Esophagus squamous epithelium (tissue), 5 donors: ENCODE measurements at places on chromosomes 6 and 20.

DNA sequence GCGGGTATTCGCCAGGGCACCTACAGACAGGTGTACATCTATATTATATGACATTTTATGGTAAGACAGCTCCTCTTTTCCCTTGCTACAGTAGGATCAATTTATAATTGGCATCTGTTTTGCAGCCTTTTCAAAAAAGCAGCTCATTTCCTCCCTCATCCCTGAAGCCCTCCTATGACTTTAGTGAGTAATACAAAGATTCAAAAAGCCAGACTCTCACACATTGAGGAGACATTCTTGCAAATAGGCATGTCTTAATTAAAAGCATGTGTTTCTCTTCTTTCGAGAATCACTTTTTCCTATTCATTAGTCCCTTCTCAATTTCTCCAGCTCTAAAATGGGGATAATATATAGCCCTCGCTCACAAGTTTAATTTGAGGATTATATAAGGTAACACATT, 283.4 kb downstream of the TBC1D7 start:
- DNase-seq, result no peak

DNA sequence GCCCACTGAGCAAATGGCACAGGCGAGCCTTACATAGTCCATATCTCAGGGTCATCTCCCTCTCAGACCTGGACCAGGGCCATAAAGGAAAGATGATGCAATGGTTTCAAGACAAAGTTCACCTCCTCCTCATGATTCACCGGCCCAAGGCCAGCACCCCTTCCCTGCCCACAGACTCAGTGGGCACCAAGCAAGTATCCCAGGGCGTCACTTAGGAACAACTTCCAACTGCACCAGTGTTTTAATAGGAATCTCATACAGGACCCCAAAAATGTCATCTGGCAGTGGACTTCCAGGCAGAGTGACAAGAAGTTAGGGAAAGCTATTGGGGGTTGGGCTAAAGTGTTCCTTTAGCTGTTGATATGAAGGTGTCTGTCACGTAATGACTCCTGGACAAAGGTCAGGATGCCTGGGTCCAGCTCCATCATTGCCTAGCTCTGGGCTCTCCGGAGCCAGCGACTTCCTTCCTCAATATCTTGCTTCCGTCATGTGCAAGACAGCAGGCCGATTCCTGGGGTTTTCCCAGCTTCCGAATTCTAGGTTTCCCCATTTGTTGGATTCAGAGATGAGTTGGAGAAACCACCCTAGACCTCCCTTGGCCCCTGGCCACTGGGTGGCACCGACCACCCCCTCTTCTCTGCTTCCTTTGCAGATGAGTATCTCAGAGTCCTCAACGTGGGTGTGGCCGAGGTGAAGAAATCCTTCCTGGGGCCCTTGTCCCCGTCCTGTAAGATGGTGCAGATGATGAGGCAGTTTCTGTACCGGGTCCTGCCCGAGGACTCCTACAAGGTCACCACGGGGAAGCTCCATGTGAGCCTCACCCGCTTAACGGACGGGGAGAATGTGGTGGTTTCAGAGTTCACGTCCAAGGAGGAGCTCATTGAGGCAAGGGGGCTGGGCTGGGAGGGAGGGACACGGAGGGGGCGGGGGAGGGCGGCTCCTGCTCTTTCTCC, 21.1 kb downstream of the PNPLA1 start:
- DNase-seq, result no peak

DNA sequence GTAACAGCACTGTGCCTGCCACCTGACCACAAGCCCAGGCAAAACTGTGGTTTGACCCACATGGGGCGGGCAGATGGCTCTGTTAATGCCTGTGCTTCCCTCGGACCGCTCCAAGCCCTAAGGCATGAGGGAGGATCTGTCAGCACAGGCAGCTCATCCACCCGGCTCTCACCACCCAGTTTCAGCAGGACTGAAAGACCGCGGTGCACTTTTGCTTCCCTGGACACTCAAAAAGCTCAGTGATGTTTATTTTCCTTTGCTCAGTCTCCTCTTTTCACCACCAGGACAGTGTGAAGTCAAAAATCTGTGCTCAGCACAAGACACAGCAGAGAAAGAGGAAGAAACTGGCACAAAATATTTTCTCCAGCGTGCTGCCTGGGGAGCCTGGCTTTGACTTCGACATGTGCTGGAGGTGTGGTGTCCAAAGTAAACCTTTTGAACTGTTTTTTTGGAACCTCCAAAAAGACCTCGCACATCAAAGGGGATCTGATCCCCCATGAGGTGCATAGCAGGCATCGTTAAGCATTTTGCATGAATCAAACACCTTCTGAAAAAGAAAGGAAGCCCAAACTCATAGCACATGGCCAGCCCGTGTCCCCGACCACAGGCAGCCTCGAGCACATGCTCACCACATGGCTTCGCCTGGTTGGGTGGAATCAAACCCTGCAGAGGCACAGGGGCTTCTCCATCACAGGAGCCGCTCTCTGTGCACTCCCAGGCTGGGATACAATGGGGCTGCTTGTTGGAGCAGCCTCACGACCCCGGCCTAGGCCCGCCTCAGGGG, 441.7 kb upstream of the JARID2 start:
- DNase-seq, result no peak

DNA sequence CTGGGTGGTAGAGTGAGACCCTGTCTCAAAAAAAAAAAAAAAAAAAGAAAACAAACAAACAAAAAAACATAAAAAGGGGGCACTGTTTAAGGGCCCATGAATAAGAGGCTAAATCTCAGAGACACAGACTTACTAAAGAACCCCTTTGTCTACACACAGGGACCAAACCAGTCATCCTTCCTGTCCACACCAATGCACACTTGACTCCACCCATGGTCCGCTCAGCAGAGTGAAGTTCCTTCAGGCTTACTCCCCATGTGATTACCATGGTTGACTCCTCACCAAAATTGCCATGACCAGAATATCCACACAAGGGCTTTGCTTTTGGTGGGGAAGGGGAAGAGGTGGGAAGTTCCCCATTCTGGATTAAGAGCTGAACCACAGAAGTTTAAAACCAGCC, 19.4 kb upstream of the REPS1 start:
- no peak for DNase-seq

- DNase-seq, result no peak
Observed at GRCh38 chr6:134628154-134628553, 310.2 kb upstream of the SGK1 start.

GRCh38 chr6:145428706-145429105, 306.6 kb downstream of the EPM2A start:
- no peak for DNase-seq

DNA sequence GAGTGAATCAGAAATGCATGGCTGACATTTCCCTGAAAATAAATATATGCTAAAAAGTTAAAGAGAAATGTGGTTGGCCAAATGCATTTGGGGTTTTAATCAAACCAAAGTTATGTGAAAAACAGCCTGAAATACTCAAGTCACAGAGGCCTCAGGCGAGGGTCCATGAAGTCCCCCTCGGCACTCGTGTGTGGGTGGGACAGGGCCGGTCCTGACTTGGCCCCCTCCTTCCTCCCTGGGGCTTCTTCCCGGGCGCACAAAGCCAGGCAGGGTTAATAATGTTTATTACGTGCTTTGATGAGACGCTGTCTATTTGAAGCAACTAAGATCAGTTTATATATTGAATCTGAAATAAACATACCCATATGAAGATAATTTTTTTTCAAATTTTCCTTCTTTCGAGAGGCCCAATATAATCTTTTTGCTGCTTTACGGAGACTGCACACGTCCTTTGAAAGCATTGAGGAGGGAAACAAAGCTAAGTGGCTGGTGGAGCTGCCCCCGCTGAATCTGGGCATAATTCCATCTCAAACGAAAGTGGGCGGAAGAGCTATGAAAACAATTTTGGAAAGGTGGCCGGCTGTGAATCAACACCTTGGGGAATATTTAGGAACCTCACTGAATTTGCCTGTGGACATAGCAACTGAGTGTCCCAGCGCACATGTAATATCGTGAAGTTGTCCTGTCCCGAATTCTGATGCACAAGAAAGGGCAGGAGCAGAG, 55.8 kb upstream of the SMOC2 start:
- DNase-seq, result no peak

DNA sequence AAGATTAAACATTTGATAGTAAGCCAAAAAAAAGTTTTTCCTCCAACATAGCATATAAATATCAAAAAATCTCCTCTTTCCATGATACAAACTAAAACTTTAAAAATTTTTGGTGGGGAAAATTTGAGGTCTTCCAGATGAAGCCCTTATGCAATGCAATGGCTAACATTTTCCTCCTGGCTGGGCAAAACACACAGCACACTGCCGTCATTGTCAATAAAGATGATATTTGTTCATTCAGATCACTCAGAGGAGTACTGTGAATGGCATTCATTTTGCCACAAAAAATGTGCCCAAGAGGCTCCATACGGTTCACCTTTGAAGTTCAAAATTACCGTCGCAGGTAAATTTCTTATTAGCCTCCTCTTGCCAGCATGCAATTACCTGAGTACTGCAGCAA, 33.9 kb upstream of the FBXO9 start:
- DNase-seq, result no peak

GRCh38 chr6:147219463-147219862, 15.2 kb downstream of the STXBP5 start:
- DNase-seq, result no peak

DNA sequence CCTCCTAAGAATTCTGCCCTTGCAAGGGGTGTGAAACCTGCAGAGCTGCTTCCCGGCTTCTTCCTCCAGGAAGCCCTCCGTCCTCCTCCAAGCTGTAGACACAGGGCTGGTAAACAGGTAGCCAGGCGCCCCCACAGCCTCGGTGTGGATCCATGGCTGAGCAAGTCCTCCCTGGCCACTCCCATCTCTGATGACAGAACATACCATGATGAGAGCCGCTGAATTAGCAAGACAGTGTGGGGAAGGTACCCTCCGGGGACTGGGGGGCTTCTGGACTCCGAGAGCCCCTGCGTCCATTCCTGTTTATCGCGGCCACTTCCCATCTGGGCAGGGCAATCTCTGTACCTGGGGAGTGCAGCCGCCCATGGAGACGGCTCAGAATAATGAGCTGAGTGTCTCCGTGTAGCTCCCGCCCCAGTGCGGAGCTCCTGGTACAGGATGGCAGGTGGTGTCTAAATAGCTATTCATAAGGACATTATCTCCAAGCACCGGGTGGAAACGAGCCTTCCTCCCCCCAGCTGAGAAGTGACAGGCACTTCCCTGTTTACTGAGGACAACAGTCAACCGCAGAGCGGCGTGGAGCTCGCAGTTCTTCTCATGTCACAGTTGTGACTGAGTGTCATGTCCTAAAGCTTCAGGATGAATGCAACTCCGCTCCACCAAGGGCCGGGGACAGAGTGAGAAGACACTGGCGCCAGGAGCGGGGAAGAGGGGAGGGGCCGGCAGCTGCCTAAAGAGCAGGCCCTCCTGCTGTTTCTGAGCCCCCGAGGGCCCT, 22.7 kb upstream of the NTSR1 start:
- no peak for DNase-seq

GRCh38 chr6:98514796-98515195, 319.6 kb upstream of the POU3F2 start:
- DNase-seq, result no peak

- no peak for DNase-seq
Observed at GRCh38 chr6:100344321-100344720, 120.4 kb downstream of the SIM1 start.

- no peak for DNase-seq
Observed at GRCh38 chr6:33781131-33781975, 7.6 kb downstream of the LEMD2 start.

- no peak for DNase-seq
Observed at GRCh38 chr6:6747371-6747770, 158.9 kb downstream of the LY86 start.

GRCh38 chr6:3175715-3176402, 18.5 kb upstream of the TUBB2A start:
- DNase-seq, result no peak

- DNase-seq, result no peak
Observed at GRCh38 chr20:48006036-48006833, 221.0 kb upstream of the SULF2 start.

DNA sequence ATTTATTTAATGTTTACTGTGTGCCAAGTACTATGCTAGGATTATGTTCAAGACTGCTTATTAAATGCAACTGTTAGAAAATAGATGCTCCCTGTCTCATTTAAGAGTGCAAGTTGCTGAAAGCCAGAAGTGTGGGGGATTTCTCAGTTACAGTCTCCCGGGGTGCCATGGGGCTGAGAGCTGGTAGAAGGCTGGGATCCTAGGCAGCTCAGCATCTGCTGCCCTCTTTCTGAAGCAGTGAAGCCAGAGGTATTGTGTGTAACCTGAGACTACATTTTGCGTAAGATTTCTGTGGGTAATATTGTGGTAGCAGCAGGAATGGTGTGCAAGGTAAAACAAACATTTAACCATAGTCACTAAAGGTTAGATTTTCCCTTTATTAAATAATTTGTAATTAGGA, 120.6 kb downstream of the AKAP7 start:
- no peak for DNase-seq

DNA sequence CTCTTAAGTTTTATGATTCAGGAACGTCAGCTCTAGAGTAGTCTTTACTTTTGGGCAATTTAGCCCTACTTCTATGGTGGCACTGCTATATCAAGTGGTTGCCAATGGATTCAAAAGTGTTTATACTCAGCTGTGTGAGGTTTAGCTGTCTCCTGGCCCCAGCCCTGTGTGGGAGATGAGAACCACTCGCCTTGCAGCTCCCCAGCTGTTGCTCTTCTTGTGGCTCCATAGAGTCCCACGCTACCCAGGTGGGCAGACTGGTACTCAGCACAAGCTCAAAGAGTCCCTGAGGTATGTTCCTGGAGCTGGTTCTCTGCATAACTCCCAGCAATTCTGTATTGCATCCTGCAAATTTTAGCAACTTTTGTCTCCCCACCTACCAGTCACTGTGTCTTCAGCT, 59.6 kb downstream of the C6orf118 start:
- no peak for DNase-seq

- no peak for DNase-seq
Observed at GRCh38 chr20:51487076-51487475, 55.4 kb downstream of the NFATC2 start.

DNA sequence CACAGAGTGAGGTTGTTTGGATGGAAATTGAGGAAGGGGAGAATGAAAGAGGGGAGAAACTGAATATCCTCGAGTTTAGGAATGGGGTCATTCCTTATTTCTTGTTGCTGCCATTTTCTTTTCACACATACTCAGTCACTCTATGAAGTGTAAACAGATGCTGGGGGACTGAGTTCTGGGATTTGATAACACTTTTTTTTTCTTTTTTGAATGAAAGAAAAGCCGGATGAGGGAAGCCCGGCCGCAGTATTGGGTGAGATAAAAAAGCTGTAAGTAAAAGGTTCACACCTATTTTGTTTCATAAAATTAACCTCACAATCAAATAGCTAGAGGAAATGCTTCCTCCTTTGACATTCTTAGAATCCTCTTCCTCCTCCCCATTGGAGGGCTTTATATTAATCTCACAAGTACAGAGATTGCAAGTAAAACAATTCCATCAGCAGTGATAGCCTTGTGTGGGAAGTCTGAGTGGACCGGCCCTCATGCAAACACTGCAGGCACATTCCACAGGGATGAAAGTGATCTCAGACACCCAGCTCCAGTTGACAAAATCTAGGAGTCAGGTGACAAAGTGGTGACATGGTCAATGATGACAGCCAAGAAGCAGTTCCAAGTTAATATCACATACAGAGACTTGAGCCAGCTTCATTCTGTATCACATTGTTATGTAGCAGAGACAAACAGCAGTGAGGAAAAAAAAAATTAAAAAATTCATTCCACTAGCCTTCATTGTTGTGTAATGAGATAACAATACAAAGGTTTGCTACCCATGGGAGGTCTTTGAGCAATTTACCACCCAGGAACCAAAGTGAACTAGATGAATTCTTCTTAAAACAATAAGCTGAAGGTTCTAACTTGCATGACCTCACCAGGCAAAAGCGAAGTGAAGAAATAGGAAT, 391.1 kb upstream of the HSF2 start:
- DNase-seq, result no peak

- DNase-seq, result no peak
Observed at GRCh38 chr6:112087916-112088315, 525 bp downstream of the FAM229B start.
